Thoracic aorta (tissue), 2 donors: ENCODE measurements at places on chromosomes 3 and 15. TPM values are rescaled to one million over a fixed set of nuclear protein-coding genes. Genes with fewer than 3 reads are reported as not detected.

The TIMP4 gene
- total RNA-seq = 56.7 TPM

The CISH gene
- 4.1 TPM for total RNA-seq

The NTRK3 gene
- 84.9 TPM for total RNA-seq

The TFRC gene
- 164 TPM for total RNA-seq

The RNF123 gene
- 29.4 TPM for total RNA-seq

The CNTN4 gene
- 103 TPM for total RNA-seq

The GOLGA6D gene
- total RNA-seq = not detected

The GABRA5 gene
- total RNA-seq = not detected

The ACTC1 gene
- total RNA-seq = 47.7 TPM
